ENCODE measurements at places on chromosomes 1 and 21.

GRCh38 chr1:175597969-175598765 is 145.2 kb downstream of the TNR start:
- no peak for DNase-seq

GRCh38 chr1:187714470-187714869 is 885.7 kb downstream of the PLA2G4A start:
- no peak for DNase-seq

GRCh38 chr1:223654083-223654482 is 11.4 kb downstream of the CAPN8 start:
- DNase-seq: no peak

- DNase-seq: peak; percentile 33
Measured at GRCh38 chr1:36306210-36306901, at the start of gene SH3D21. Gene SH3D21 (plus strand): TSS chr1:36306368. CDS start chr1:36306421, 53 bp downstream.

DNA sequence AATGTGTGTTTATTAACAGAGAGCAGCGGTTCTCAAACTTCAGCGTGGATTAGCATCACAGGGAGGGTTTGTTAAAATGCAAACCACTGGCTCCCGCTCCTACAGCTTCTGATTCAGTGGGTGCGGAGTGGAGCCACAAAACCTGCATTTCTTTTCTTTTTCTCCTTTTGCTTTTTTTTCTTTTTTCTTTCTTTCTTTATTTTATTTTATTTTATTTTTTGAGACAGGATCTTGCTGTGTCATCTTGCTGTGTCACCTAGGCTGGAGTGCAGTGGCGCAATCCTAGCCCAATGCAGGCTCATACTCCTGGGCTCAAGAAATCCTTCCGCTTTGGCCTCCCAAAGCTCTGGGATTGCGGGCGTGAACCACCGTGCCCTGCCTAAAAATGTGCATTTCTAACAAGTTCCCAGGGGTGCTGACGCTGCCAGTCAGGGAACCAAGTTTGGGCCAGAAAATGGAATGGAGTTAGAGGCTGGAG is 20.9 kb upstream of the SLC1A7 start:
- DNase-seq: no peak

GRCh38 chr1:247496581-247497285 is 38.8 kb upstream of the OR2B11 start:
- DNase-seq: no peak

DNA sequence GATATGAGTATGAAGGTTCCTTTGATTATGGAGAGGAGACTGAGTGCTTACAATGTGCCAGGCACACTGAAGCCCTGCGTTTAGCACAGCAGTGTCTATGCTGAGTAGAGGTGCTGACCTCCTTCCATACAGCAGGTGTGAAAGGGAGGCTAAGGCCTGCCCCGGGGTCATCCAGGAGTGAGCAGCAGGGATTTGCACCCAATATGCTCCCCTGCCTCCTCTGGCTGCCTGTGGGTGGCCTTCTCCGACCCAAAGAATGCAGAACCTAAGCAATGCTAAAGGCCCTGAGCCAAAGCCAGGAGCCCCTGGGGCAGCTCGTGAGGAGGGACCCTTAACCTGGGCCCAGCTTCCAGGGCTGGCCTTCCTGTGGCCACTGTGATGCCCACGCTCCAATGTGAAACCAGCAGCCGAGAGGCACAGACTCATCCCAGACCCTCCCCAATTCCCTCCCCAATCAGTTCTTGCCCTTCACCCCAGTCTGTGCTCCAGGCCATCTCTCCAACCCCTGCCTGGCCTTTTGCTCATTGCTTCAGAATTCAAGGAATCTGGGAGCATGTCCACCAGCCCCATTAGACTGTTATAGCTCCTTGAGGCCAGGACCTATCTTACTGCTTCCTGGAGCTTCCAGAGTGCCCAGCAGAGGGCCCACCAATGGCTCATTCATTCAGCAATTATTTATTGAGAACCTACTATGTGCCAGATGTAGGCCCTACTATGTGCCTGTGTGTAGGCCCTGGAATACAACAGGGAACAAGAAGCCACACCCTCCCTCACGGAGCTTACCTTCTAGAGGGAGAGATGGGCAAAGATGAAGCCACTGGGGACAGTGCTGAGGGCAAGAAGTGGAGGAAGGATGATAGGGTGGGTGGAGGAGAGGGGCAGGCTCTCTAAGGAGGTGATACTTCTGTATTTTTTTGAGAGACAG is 53.3 kb downstream of the TAS1R2 start:
- DNase-seq: no peak

- no peak for DNase-seq
Measured at GRCh38 chr1:34697818-34698217, 57.0 kb upstream of the GJB5 start.

GRCh38 chr1:20185834-20186782 is at the start of the genes PLA2G2C and UBXN10:
Gene PLA2G2C (minus strand): TSS chr1:20186518. CDS start chr1:20177363, 9,155 bp downstream.
Gene UBXN10 (plus strand): TSS chr1:20186096. CDS start chr1:20190562, 4,466 bp downstream.
- DNase-seq: peak; percentile 18

DNA sequence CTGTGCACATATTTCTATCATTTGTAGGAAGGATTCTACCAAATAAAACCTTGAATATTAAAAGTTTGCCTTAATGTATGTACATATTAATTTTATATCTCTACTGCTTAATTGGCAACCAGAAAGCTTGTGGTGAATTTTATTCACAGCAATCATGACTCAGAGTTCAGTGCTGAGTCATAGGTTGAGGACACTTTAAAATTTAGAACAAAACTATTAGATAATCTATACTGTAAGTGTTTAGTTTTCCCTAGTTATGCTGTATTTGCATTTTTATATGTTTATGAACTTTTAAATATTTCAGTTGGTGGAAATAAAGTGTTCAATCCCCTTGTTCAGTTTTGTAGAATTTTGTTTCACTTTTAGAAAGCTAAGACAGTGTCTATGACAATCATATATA is 841.5 kb downstream of the KCNT2 start:
- no peak for DNase-seq

- no peak for DNase-seq
Measured at GRCh38 chr1:168653567-168653966, 75.4 kb downstream of the DPT start.

DNA sequence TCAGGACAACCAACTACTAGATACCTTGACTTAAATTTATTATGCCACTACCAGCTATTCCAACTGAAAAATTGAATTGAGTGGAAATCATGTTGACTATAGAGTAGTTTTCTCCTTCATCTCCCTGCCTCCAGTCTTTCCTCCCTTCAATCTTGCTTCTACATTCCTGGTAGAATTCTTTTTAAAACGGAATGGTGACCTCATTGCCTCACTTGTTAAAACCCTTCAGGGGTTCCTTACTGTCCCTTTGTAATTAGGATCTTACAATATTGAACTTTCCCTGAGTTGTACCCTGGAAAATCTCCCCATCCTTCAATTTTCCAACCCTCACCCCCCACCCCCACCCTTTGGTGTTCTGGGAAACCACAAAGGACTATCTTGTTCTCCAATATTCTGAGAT is 82.8 kb upstream of the ZNF326 start:
- no peak for DNase-seq

- no peak for DNase-seq
Measured at GRCh38 chr1:52571783-52572182, 18.9 kb upstream of the TUT4 start.

DNA sequence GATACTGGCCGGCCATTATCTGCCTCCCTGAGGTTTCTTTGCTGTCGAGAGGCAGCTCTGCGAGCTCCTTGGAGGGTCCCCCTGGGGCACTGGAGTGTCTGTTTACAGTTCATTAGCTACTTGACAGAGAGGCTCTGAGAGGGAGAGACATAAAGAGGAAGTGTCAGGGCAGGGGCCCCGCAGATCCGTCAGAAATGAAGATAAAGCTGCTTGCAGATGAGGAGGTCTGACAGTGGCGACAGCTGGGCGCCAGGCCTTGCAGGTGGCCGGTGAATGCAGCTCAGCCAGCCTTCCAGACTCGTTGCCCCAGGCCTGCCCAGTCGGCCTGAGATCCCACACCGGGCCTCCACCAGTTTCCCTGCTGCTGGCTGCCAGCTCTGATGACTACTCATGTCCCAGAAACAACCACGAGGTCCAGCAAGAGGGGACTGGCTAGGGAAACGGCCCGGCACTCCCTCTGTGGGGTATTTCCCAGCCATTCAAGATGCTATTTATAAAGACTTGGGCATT is 84.7 kb downstream of the DISP3 start:
- DNase-seq: no peak

DNA sequence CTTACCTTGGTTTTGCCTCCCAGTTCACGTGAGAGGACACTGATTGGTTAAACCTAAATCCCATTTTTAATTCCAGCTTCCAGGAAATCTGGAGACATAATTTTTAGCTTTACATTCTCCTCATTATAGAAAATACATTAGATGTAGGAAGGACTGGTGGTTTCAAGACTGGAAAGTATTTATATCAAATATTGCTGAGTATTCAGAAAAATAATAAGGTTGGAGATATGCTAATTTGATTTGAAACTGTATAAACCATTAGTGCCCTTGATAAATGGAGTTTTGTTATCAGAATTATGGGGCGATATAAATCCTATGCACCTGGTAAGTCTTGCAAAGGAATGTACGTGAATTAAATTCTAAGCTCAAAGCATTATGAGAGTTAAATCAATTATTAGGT is 218.0 kb upstream of the ADGRL4 start:
- no peak for DNase-seq

GRCh38 chr1:90339811-90340210 is 344.9 kb downstream of the ZNF326 start:
- no peak for DNase-seq

GRCh38 chr1:151334822-151335221 is 7.6 kb upstream of the PI4KB start:
- DNase-seq: no peak

DNA sequence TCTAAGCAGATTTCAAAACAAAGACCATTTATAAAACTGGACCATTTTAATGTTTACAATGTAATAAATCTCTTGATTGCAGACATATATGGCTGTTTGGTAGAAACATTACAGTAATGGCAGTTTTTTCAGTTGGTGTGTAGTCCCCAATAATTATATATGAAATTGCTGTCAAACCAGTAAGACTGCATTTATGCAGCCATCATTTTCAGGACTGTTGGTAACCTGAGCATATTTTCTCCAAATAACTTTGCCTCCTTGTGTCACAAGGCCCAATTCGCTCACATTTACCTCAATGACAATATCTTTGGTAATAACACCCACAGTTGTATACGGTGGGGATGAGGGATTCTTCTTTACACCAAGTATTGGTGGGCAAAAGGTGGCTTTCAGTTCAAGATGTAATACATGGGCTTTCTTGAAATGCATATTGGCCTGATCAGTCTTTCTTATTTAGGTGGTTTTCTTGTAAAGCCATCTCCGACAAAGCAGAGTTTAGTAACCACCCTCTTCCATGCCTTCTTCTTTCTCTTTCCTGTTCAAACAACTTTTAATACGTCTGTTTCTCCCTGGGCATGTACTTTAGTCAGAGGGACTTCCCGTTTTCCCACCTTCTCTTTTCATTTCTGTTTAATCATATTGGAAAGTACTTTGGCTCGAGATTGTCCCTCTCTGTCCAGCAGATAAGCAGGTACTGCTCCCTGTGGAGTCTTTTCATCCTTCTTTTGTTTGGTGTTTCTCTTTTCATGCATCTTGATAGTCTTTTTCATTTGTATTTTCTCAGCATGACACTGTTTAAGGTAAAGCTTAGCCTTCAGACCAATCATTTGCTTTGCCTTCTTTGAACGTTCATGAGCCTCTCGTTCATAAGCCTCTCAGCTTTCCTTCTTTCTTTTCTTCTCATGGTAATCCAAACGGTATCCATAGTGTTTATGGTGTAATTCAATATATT is 30.4 kb downstream of the ATP2B4 start:
- no peak for DNase-seq

DNA sequence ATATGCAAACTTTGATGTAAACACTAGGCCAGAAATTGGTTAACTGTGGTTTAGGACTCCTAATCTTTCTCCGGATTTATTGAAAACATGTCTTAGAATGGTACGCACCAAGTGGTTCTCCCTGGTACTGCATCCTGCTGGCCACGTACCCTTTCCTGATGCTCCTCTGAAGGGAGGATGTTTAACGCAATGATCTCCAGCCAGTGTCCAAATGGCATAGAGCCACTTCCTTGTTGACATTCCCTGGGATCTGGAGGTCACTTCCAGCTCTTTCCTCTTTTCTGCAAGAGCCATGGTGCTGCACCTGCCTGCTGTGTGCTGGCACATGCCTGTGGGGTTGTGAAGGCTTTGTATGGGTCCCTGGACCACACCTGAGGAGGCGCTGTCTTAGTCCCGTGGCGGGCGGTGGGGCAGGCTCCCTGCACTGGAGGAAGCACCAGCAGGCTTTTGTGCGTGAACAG is 53.9 kb downstream of the GALNT2 start:
- no peak for DNase-seq

DNA sequence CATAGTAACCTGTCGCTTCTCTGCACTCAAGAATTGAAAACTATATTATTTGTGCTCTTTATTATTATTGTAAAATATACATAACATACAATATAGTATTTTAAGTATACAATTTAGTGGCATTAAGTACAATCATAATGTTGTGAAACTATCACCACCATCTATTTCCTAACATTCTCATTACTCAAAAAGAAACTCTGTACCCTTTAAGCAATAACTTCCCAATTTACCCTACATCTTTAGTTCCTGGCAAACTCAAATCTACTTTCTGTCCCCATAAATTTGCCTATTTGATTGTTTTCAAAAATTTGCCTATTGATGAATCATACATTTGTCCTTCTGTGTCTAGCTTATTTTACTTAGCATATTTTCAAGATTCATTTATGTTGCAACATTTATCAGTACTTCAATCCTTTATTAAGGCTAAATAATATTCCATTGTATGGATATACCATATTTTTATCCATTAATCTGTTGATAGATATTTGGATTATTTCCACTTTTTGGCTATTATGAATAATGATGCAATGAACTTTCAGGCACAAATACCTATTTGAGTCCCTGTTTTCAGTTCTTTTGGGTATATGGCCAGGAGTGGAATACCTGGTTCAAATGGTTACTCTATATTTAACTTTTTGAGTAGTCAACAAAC is 99.6 kb upstream of the DMRTA2 start:
- no peak for DNase-seq
